Ureter (tissue), 1 donor: ENCODE measurements at places on chromosomes 6 and 20. TPM values are rescaled to one million over a fixed set of nuclear protein-coding genes. Genes with fewer than 3 reads are reported as not detected.

Gene LAMA5
- total RNA-seq: 433 TPM

Gene GSTA1
- not detected for total RNA-seq

Gene F13A1
- 61.0 TPM for total RNA-seq

Gene CPXM1
- total RNA-seq: 3.0 TPM

- no peak for DNase-seq
These were observed 92.9 kb downstream of the SAMD3 start for GRCh38 chr6:130129762-130130246.

Gene HLA-DPA1
- 145 TPM for total RNA-seq

DNA sequence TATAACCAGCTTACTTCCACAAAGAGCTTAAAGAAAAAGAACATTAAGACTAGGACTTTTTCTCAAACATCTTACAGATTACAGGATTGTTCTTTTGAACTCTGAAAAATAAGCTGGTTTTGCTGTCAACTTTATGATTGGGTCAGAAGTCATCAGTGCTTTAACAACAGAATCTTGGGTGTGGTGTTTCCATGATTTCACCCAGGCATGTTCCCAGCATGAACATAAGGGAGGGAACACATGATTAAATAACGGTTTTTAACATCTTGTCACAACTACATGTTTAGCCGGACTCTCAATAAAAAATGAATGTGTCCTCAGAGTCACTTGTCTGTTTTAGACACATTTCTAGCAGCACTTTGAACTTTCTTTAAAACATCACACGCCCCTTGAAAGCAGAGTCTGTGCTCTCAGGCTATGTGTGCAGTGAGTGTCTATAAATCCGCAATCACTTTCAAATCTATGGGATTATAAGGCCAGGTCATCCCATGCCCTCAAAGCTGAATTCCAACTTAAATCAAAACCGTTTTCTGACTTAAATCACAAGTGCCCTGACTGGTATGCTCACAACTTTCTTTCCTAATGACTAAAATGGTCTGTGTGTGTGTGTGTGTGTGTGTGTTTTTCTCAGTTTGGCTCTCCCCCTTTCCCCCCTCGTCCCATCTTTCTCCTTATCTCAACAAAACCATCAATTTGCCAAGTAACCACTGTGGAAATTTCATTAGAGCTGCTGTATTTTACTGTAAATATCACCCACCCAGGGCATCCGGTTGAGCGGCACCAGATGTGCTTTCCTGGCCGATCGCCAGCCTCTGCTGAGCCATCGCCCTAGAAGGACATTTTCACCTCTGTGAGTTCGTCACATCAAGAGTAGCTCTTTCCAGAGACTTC lies 216.8 kb upstream of the DTNBP1 start:
- peak; percentile 70 for DNase-seq

Gene MAP7
- 37.0 TPM for total RNA-seq

- DNase-seq: peak; percentile 39
These were observed 5.4 kb downstream of the SYS1 start for GRCh38 chr20:45368221-45368980.

DNA sequence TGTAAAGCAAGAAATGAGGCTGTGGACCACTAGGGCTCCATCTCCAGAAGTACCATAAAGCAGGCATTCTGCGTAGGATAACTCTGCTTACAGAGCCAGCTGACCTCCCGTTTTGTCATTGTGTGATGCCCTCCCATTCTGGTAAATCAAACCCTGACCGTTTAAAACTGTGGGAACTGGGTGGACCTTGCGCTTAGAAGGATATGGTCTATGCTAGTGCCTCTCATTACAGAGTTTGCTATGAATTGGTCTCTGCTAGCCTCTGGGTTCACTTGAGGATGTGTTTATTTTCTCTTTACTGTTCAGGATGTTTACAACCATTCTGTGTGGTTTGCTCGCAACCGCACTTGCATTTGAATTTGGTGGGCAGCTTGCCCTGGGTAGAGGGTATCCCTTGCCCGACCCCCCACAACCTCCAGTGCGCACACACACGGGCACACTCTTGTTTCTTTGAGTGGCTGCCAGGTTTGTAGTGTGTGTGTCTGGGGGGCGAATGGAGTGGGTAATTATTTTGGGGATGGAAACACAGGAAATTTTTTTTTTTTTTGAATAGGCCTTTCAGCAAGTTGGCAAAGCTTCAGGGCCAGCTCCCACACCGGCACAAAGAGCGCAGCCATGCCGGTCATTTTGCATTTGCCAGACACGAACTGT lies 198.3 kb downstream of the JARID2 start:
- DNase-seq: no peak

DNA sequence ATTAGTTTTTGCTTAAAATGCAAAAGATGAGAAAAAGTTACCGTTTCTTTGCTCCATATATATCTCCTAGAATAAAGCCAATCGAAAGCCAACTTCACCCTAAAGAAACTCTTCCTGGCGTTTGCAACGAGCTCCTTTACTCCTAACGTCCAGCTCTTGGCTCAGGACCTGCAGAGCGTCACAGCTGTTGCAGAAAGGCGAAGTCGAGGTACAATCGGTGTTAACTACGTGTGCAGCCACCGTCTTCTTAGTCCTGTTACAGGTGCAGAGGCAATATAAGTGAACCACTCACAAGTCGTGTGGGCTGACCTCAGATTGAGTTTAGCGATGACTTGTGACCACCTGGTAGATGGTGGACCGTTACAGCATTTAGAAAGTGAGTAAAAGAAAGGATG lies 113.1 kb downstream of the TRIM27 start:
- DNase-seq: no peak

Gene FRK
- total RNA-seq: 11.5 TPM

DNA sequence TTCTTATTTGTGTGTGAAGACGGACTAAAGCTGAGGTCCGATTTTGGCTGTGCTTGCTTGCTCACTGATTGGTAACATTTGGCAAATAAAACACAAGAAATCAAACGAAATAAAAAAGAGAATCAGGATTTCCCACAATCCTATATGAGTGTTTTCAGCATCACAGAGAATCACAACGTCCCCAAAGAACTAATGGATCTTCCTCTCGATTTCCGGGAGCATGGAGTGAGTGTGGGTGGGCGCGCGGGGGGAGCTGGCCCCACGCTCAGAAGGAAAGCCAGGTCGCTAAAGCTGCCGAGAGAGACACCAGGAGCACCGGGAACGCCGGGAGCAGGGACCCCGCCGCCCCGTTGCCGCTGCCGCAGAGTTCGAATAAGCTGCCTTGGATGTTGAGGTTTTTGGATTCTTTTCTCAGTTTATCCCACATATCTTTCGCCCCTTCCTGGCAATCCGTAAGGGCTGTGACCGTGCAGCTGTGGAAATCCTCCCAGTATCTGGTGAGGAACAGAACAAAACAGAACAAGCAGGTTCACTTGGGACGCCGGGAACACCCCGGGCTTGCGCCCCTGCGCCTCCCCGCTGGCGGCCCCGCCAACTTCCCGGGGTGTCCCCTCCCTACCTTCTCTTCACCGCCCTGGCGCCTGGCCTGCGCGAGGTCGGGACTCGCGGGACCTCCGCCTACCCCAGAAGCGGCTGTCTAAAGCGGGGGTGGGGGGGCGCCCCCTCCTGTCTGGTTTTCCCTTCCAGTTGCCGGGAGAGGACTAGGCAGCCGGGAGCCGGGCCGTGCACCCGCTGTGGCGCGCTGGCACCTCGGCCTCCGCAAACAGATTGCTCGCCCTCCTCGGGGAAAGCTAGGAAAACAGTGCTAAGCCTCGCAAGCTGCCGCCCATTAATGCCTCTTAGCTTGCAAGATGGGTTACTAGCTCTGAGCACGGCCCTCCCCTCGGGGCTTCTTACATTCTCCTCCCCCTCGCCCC lies 7.7 kb downstream of the NRN1 start:
- no peak for DNase-seq

Gene CALHM5
- 1.7 TPM for total RNA-seq

DNA sequence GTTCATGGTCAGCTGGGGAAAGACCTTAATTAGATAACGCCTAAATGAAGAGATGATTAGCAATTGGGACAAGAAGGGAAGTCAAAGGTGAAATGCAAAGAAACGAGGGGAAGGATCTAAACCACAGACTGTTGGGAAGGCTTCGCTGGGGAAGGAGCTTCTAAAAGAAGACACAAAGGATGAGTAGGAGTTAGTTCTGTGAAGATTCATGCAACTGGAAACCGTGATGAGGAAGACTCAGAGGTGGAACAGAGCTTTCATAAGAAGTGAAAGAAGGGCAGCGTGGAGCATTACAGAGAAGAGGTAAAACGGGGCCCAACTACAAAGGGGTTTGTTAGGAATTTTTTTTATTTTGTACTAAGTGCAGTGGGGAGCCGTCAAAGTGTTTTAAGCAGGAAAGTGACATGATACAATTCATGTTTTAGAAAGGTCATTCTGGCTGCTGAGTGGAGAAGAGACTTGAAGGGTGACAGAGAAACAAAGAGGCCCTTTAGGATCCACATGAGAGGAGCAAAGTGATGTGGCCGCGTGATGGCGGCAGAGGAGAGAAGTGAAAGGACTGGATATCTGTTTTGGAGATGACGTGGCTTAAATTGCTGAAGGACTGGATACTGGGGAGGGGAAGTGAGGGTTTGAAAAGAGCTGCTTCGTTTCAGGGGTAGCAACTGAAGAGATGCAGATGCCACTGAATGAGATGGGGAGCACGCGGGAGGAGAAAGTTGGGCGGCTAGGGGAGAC lies 33.6 kb downstream of the TTI1 start:
- DNase-seq: no peak

- no peak for DNase-seq
These were observed 32.5 kb downstream of the SDHAF4 start for GRCh38 chr6:70599187-70599586.

GRCh38 chr20:8413691-8414090 lies 281.6 kb downstream of the PLCB1 start:
- DNase-seq: no peak

DNA sequence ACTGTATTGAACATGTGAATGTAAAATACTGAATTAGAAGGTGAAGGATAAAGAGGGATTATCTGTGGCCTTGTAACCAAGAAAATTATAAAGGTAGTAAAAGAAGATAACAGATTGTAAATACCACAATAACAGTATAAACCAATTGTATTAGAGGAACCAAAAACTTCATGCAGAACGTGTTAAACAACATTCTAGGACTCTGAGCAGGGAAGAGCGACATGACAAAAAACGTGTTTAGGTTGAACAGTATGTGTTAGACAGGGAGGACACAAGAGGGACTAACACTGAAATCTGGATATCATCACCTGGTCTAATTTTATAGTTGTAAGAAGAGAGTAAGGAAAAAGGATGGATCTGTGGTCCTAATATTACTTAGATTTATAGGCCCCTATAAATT lies 259.0 kb upstream of the RUNX2 start:
- no peak for DNase-seq

DNA sequence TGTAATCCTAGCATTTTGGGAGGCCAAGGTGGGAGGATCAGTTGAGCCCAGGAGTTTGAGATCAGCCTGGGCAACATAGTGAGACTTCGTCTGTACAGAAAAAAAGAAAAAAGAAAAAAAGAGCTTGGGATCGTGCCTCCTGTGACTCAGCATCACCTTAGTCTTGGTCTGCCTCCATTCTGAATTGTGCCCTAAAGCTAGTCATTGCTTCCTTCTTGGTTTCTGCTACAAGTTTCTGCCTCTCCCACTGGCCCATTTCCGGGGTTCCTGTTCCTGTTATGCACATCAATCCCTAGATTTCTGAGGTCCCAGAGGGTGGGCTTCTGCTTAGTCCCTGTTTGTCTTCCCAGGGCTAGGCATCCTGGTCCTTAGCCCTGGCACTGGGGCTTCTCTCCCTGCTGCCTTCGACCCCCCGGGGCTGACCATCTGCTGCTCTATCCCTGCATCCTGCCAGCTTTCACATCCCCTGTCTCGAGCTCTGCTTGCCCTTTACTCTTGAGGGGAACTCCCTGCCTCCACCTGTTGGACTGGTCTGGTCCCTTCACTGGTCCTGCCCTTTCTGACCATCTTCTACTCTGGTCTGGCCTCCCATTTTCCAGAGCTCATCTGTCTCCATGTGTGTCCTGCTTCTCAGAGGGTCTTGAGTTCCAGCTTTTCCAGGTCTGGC lies 77.5 kb upstream of the ESR1 start:
- no peak for DNase-seq

Gene HLA-DRA
- total RNA-seq: 297 TPM

Gene TMEM170B
- 2.9 TPM for total RNA-seq

DNA sequence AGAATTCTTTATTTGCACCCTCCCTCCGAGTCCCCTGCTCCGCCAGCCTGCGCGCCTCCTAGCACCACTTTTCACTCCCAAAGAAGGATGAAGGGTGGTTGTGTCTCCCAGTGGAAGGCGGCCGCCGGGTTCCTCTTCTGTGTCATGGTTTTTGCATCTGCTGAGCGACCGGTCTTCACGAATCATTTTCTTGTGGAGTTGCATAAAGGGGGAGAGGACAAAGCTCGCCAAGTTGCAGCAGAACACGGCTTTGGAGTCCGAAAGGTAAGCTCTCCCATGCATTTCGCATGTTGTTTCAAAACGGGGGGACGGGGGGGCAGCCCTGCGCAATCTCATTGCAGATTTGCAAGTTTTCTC lies 357 bp downstream of the PCSK2 start:
- no peak for DNase-seq

DNA sequence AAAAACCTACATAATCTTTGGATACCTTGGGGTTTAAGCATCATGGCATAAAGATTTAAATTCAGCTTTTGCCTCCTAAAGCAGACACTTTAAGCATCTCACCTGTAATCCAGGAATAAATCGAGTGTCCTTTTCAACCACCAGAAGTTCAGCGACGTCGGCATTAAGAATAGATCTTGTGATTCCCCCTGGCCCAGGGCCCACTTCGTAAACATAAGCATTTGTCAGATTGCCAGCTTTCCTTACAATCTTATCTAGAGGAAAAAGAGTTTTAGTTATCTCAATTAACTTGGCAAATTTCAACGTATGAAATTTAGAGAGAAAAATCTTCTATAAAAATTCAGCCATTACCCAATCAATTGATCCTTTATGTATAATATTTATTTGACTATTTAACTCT lies 3.2 kb downstream of the TFB1M start:
- no peak for DNase-seq

GRCh38 chr6:6001443-6001842 lies 5.3 kb downstream of the NRN1 start:
- no peak for DNase-seq

DNA sequence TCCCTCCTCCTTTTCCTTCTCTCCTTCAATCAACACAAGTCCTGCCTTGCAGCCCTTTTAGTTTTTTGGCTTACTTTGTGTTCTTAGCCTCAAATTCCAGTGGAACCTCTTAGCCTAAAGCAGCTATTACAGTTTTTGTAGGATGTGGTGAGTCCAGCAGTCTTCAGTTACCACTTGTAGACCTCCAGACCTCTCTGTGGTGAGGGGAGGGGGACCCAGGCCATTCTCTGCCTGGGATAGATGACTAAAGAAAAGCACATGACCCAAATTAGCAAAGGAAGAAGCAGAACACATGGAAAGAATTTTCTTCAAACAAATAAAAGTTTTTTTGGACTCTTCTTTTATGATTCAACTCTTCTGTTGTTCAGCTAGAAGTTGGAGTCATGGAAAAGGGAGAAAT lies 246.5 kb downstream of the HAO1 start:
- no peak for DNase-seq

- no peak for DNase-seq
These were observed 11.7 kb downstream of the SLA2 start for GRCh38 chr20:36634342-36634741.

GRCh38 chr6:143652841-143653331 lies 24.9 kb upstream of the PHACTR2 start:
- no peak for DNase-seq
